Mucosa of descending colon (tissue), 3 donors: ENCODE measurements at places on chromosomes 13 and 19.

DNA sequence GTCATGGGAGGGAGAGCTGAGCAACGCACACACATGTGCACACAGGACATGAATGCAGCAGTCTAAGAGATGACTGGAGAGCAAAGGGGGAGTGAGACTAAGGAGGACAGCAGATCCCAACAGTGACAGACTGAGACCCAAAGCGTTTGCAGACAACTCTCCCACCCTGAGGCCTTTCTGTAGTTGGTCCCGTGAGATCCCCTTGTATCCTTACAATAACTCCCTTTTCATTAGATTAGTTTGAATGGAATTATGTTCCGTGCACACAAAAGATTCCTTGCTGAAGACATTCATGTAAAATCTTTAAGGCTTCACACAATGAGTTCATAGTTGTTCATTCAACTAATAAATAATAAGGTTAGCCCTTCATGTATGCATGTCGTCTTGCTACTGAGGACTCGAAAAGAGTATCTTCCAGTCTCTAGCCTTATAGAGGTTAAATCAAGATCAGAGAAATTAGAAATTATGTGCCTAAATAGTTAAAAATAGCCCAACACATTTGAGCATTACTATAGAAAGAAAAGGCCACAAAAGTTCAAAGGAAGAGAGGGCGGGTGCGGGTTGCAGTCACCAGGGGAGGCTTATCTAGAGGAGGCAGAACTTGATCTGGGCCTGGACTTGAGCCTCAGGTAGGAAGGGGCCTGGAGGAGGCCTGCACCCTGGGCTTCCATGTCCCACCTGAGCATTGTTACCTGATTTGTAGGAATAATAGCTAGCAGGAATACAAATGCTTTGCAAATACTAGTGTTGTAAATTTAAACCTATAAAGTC, 3.1 kb upstream of the GTF3A start:
- no peak for DNase-seq

DNA sequence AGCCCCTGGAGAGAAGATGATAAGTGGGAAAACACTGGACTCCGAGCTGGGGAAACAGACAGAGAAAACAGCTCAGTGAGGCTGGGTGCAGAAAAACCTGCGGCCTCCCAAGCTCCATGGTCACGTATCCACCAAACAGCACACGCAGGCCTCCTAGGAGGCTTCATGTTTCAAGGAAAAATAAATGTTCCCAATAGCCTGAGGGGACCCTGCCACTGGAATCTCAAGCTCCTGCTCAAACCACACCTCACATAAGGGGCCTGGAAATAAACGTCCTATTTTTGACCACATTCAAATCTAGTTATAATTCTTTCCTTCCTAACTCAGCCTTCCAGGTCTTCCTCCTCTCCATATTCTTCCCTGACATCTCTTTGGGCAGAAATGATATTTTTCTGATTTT, 225.7 kb downstream of the ABCC4 start:
- DNase-seq: no peak

- no peak for DNase-seq
Measured at GRCh38 chr19:7670150-7670783, 1.4 kb downstream of the RETN start.

GRCh38 chr13:37027639-37028038, 27.1 kb downstream of the EXOSC8 start:
- DNase-seq: no peak

DNA sequence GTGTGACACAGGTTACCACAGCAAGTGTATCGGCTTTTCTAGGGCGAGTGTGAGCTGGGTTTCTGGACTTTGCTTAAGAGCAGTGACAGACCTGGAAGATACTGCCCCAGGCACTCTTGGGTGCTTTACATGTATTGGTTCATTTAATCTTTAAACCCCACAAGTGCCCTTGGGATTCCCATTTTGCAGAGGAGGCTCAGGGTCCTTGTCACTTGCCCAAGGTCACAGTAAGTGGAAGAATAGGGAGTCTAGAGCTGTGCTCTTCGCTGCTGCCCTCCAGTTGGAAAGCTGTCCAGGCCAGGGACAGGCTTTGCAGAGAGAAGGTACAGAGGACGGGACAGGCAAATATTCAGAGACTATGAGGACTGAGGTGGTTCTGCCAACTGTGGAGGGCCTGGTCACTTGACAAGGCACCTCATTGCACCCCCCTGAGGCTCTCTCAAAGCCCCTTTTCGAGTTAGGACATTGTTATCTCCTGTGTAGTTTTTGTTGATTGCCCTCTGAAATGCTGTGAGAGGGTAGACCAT, 42.4 kb downstream of the BBC3 start:
- peak; percentile 31 for DNase-seq

DNA sequence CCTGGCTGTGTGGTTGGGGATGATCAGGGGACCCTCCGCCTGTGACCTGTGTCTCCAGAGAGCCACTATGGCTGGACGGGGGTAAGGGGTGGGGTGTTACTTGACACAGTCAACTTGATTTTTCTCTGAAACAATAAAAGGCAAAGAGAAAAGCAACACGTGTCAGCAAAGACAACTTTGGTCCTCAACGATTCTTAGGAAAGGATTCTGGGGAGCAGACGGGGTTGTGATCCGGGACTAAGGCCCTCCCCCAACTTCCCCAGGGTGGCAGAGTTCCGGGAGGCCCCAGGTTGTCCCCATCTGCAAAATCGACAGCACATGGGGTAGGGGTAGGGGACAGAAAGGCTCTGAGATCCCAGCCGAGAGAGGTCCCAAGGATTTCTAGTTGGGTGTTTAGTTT, 46.2 kb downstream of the COLGALT1 start:
- DNase-seq: no peak

GRCh38 chr13:48748681-48749080, 95.0 kb downstream of the CYSLTR2 start:
- DNase-seq: no peak

- no peak for DNase-seq
Measured at GRCh38 chr13:89568276-89568675, 1779.2 kb upstream of the MIR17HG start.

DNA sequence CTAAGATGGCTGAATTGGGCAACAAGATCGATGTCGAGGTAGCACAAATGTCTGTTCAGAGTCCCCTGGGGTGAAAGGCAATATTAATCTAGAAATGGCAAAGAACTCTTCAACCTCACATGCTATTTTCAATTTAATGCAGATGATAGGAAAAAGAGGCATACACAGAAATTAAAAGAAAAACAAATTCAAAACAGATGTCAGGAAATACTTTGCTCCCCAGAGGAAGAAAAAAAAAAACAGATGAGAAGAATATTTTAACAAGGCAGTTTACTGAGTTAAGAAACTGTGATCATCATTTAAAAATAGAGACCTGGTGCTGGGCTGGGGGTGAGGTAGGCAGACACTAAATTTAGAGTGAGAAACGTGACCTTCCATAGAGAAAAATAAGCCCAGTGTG, 421.9 kb upstream of the ARGLU1 start:
- no peak for DNase-seq

DNA sequence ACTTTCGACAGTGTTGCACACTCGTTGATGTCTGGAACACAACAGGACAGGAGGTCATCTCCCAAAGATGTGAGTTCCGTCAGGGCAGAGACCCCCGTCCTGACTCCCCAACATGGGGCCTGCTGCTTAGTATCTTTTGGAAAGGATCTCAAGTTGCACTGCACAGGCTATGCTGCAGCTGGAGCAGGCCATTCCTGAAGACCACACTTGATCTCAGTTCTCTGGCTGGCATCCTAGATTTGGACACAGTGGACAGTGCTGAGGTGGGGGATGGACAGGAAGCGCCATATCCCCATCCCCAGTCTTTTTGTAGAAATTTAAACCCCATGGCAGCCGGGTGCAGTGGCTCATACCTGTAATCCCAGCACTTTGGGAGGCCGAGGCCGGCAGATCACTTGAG, 5.9 kb downstream of the ADGRE2 start:
- DNase-seq: no peak

DNA sequence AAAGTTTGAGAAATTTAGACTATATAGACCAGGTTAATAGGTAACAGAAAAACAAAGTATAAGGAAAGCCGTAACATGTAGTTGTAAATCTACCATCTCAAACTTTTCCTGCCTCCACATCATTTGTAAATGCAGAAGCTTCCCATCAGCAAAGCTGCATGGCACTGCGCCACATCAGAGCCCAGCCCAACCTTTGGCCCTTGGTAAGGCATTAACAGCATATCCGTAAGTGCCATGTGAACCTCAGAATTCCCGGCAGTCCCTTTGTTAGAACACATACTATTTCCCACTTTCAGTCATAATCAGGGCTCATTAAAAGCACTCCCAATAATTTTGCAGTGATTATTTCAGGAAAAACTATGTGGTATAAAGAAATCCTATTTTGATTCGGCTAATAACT, 51.6 kb downstream of the MPHOSPH8 start:
- DNase-seq: peak; percentile 79

DNA sequence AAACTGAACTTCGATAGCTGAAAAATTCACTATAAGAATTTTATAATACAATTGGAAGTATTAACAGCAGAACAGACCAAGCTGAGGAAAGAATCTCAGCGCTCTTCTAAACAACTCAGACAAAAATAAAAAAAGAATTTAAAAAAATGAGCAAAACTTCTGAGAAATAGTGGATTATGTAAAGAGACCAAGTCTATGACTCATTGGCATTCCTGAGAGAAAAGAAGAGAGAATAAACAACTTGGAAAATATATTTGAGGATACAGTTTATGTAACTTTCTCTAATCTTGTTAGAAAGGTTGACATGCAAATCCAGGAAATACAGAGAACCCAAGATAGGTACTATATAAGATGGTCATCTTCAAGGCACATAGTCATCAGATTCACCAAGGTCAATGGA, 25.4 kb downstream of the SLC25A15 start:
- DNase-seq: no peak

DNA sequence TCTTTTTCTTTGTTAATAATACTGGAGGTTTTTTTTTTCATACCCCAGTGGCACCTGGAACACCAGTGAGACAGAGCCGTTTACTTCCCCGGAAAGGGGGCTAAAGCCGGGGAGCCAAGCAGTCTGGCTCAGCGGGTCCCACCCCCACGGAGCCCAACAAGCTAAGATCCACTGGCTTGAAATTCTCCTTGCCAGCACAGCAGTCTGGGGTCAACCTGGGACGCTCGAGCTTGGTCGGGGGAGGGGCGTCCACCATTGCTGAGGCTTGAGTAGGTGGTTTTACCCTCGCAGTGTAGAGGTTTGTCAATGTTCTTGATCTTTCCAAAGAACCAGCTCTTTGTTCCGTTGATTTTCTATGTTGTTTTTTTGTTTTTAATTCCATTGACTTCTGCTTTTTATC, 94.6 kb upstream of the DIAPH3 start:
- no peak for DNase-seq

GRCh38 chr13:50098693-50099092, 83.4 kb downstream of the KCNRG start:
- no peak for DNase-seq

DNA sequence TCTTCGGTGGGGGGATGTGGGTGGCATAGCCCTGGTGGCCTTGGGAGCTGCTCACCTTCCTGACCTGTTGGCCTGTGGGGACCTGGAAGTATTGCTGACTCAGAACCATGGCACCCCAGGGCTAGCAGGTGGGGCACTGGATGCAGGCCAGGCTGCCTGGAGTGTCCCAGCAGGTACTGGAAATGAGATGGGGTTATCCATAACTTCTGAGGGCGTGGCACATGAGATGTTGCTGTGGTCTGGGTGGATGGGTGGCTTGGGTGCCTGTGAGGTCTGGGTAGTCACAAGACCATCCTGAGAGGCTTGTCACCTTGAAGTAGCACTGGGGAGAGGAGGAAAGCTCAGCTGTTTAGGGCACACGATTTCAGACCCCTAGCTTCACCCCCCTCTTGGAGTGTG, 636 bp upstream of the RNF225 start:
- DNase-seq: no peak

DNA sequence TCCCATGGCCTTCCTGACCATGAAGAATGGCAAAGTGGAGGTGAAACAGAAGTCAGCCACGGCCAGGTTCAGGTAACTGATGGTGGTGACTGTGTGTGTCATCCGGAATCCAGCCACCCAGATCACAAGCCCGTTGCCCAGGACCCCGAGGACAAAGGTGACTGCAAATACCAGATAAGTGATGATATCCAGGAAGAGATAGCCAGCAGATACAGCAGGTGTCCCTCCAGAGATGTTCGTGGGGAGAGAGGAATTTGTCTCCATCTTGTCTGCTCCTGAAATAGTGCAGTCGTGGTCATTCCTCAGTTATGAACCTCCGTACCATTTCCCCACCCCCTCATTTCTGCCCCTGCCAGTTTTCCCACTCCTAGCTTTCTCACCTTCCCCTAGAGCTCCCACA, 4.9 kb downstream of the FPR1 start:
- no peak for DNase-seq

GRCh38 chr13:80841414-80841813, 500.5 kb upstream of the SPRY2 start:
- DNase-seq: no peak

DNA sequence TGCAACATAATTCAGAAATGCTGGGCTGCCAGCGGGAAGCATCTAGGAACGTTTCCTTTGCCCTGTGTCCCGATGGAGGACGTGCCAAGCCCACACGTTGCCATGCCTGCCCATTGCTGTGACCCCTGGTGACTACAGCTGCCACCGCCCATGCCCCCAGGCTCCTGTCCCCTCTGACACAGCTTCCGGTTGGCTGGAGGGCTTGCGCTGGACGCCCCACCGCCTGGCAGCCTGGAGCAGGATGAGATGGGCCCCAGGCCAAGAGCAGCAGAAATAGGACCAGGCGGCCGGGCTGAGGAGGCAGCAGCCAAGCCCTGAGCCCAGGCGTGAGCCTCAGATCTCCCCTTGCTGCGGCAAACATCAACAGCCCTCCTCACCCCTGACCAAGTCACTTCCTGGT, 125.9 kb downstream of the COL4A2 start:
- no peak for DNase-seq

- no peak for DNase-seq
Measured at GRCh38 chr13:75180805-75181455, 301.0 kb downstream of the TBC1D4 start.

GRCh38 chr13:43720780-43721397, 65.9 kb downstream of the ENOX1 start:
- DNase-seq: no peak

- DNase-seq: no peak
Measured at GRCh38 chr13:32254416-32254815, 60.7 kb downstream of the ZAR1L start.

DNA sequence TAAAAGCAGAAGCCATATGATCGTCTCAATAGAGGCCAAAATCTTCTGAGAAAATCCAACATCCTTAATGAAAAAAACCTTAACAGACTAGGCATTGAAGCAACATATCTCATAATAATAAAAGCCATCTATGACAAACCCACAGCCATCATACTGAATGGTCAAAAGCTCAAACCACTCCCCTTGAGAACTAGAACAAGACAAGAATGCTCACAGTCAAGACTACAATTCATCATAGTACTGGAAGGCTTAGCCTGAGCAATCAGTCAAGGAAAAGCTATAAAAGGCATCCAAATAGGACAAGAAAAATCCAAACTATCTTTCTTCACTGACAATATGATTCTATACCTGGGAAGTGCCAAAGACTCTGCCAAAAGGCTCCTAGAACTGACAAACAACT, 2668.2 kb upstream of the PCDH20 start:
- no peak for DNase-seq

GRCh38 chr13:42396501-42396900, 124.5 kb downstream of the AKAP11 start:
- DNase-seq: peak; percentile 38

- no peak for DNase-seq
Measured at GRCh38 chr13:111575719-111576118, 255.3 kb downstream of the TEX29 start.
